DMS79 (cell line): ENCODE measurements at places on chromosomes 7 and 10.

DNA sequence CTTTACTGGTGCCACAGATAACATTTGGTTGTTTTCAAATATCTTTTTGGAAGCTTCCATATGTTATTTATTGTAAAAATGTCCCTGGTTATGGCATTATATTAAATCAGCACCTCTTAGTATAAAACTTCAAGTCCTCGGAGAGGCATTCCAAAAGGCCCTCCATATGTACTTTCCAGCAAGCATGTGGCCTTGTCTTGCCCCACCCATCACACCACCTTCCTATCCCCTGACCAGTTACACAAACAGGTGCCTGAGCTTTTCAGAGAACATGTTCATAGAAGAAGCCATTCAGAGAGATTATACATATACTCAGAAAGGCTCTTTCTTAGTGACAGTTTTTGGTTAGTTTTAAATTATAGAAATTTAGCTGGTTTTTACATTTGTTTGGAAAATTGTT, 92.4 kb upstream of the PRKG1 start:
- no peak for DNase-seq

DNA sequence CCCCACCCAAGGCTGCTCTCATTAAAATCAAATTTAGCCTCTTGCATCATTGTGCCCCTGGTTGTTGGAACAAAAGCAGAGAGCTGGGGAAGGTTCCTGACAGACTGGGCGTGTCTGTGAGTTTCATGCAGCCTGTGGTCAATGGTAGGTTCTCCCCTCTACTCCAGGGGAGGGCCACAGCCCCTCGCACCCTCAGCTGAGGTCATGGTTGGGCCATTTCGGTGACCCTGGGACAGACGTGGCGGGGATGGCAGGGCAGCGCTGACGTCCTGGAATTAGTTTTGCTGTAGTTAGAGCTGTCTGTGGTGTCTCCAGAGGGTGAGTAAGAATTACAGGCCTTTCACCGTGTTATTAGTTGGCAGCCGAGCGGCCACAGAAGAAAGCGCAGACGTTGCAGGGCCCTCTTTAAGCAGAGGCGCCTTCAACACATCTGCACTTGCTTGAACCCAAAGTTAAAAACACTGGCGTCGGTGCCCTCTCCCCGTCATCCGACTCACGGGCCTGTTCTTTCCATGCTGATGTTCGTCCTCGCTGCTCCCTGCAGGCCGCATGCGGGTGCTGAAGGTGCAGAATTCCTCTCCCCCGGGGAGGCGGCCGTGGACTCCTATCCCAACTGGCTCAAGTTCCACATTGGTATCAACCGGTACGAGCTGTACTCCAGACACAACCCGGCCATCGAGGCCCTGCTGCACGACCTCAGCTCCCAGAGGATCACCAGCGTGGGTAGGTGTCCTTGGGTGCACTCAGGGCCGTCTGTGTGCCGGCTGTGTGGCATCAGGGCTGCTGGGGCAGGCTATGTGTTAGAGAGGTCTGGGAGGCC, 2.8 kb downstream of the FAM20C start:
- DNase-seq: no peak

DNA sequence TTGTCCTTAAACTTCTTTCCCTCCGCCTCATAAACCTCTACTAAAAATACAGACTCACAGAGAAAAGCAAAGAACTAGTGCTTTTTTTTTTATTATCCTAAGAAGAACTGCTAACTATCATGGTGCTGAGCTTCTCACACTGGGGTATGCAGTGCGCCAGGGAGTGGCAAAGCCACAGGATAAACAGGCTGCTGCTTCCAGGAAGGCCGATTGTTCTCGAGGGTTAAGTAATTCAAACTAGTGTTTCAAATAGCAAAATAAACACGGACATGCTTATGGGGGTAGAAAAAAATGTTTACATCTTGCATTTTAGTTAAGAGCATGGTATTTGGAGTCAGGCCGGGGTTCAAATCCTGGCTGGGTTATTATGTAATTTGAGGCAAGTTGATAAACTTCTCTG, 157.0 kb downstream of the TAX1BP1 start:
- no peak for DNase-seq

- DNase-seq: no peak
Measured at GRCh38 chr7:90584378-90584777, 11.7 kb upstream of the CDK14 start.

DNA sequence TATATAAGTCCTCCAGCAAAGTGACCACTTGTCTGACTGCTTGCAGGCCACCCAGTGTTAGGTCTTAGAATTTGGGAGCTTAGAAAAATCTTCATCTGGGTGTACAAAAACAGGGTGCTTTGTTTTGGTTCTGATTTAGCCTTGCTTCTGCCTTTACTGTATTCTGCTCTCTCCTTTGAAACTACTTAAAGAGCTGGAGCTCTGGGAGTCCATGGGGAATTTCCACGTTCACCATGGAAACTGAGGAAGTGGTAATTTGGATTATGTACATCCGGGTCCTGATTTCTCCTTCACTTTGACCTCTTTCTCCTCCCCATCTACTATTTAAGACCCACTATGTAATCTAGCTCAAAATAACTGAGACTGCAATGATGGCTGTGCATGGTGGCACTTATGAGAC, 103.0 kb downstream of the JAZF1 start:
- DNase-seq: no peak

GRCh38 chr7:74277636-74278035, 11.6 kb upstream of the CLIP2 start:
- DNase-seq: no peak

- no peak for DNase-seq
Measured at GRCh38 chr7:30915005-30915601, 3.5 kb downstream of the AQP1 start.

DNA sequence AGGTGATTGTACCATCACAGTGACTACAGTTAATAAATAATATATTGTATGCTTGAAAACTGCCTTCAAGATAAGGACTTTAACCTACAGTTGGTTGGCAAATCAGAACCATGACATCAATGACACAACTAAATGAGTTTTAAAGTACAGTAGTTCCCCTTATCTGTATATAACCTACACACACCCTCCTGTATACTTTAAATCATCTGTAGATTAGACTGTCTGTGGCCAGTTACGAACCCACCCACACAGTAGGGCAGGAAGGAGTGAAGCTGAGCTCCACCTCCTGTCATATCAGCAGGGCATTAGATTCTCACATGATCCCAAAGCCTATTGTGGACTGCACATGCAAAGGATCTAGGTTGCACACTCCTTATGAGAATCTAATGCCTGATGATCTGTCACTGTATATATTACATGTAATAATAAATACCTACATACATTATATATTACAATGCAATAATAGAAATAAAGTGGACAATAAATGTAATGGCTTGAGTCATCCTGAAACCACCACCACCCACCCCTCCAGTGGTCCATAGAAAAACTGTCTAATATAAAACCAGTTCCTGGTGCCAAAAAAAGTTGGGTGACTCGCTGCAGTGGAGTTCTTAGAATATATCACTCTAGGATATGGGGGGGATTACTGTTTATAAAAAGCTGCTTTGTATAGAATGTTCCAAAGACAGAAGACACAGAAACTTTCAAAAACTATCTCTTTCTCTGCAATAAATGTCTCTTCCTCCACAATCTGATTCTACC, 5.6 kb downstream of the TPK1 start:
- DNase-seq: no peak

GRCh38 chr10:50627443-50627842, 3.7 kb upstream of the SGMS1 start:
- DNase-seq: no peak

GRCh38 chr10:24953675-24954074, 1.3 kb upstream of the PRTFDC1 start:
- no peak for DNase-seq

DNA sequence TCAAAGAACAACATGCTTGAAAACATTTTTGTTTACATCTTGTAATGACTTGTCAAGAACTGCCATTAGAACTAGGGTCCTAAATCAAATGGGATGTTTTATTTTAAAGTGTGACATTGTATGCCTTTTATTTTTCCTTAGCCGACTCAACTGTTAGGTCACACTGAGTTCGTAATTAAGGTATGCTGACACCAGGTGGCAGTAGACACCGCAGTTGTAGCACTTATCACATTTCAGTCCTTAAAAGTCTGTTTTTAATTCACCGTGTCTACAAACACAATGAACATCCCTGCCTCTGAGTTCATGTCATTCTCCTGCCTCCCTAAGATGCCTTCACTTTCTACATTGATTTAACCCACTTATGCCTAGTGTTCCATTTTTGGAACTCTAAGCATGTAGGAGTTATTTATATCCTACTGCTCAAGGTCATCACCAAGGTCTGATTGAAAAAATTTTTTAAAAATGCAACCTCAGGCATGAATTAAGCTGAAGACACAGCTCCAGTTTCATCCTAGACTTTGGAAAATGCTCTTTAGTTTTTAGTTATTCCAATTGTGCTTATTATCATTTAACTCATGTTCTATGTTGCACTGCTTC, 186.1 kb downstream of the BMPER start:
- no peak for DNase-seq

DNA sequence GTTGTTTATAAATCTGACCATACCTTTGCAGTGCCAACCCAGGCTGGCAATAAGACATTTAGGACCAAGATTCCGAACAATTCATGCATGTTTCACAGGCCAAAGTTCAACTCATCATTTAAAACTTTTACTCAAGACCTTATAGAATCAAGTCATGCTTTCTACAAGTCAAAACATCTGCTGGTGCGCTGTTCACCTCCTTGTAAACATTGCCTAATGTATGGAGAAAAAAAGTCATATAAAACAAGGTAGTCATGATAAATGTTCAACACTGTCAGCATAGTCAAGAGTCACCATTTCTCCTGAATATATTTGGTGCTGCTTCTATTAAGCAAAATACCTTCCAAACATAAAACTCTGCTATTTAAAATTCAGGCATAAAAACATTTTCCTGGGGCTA, 42.1 kb upstream of the AHR start:
- no peak for DNase-seq

DNA sequence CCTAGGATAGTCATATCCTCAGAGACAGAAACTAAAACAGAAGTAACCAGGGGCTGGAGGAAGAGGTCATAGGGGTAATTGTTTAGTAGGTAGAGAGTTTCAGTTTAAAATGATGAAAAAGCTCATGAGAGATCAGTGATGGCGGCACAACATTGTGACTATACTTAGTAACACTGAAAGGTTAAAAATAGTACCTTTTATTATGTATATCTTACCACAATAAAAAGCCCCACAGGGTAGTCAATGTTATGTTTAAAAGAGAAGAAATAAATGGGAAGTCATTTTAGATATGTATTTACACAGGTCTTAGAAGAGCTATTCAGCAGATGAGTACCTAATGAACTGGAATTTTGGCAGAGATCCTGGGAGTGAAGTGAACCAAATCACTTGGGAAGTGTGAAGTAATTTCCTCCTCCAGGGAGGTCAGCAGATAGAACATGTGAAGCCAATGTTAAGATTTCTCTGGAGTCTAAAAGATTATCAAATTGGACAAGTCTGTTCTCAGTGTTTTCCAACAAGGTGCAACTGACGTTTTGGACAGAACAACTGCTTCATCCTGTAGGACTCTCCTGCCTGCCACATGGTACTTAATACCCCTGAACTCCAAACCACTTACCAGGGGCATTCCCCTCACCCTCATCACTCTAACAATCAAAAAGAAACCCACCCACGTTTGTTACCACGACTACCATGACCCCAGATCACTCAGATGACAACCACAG, 6.4 kb downstream of the CDCA7L start:
- peak; percentile 57 for DNase-seq

GRCh38 chr10:75234683-75235374, 928 bp downstream of the COMTD1 start:
- DNase-seq: no peak

GRCh38 chr10:113230011-113230610, 280.1 kb downstream of the TCF7L2 start:
- DNase-seq: no peak

DNA sequence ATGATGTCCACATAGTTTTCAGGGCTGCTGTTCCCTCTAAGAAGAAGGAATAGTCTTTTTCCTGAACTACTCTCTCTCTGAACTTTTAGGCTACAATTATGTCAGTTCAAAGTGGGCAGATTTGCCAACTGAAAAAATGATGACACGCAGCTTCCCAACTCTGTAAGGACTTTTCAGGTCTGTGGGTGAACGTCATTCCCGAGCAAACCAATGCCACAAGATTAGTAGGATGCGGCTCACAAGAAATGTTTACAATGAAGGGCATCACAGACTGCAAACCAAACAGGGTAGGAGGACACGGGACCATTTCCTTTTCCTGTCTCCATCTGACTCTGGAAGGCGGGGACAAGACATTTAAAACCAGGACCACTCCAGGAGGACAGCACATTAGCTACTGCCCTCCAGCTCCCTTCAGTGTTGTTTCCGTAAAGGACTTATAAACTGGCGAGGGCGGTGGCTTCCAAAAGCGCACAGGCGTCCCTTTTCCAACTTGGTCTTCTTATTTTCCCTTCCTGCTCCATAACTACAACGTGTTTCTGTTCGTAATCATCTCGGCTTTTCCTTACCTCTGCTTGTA, 539 bp upstream of the MKLN1 start:
- DNase-seq: peak; percentile 57

GRCh38 chr7:148699024-148699781, 500 bp downstream of the CUL1 start:
- DNase-seq: no peak

DNA sequence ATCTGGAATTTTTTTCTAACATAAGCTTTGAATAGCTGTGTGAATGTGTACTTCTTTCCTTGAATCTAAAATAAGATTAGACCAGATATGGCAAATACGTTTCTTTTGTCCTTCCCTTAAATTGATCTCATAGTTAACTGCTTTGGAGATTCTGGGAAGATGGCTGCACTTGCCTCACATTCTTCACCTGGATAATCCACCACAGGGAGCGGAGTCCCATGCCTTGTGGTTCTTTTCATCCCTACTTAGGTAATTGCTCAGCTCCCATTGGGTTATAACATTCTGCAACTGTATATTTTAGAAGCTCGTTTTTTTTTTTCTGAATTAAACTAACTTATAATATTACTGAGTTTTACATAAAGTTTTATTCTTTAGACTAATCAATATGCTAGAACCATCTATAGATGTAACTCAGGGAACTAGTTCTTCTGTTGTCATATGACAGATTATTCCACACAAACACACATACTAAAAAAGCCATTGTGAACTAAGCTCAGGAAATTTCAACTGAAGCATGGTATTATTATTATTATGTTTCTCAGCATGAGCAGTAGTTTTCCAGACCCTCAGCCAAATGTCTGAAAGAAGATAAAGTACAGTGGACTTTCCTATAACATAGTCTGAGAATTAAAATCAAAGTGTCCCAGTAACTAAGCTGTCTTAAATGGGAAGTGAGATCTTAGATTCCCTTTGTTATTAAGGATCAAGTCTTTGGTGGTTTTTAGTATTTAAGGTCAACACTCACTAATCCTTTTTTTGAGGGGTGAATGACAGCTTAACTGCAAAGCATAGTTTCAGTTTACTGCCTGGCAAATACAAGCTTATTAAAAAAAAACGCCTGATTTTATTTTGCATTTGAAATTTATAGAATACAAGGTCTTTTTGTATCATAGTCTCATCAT, 182.3 kb downstream of the PPP1R9A start:
- no peak for DNase-seq

- no peak for DNase-seq
Measured at GRCh38 chr10:94320285-94320914, 42.3 kb downstream of the NOC3L start.

- no peak for DNase-seq
Measured at GRCh38 chr10:48504141-48504885, 100.6 kb downstream of the ARHGAP22 start.

GRCh38 chr10:84519235-84519634, 190.8 kb downstream of the CCSER2 start:
- DNase-seq: no peak

- DNase-seq: no peak
Measured at GRCh38 chr10:103818765-103819374, 36.5 kb downstream of the SH3PXD2A start.
